Stimulated activated CD4-positive, alpha-beta T cell treated with anti-CD3 and anti-CD28 coated beads, Interleukin-4, amount 100 ng/mL, for 4 hours (primary cell): ENCODE measurements at places on chromosomes 6 and 20.

- DNase-seq = no peak
These were observed 621.9 kb upstream of the CITED2 start for GRCh38 chr6:139996253-139996834.

DNA sequence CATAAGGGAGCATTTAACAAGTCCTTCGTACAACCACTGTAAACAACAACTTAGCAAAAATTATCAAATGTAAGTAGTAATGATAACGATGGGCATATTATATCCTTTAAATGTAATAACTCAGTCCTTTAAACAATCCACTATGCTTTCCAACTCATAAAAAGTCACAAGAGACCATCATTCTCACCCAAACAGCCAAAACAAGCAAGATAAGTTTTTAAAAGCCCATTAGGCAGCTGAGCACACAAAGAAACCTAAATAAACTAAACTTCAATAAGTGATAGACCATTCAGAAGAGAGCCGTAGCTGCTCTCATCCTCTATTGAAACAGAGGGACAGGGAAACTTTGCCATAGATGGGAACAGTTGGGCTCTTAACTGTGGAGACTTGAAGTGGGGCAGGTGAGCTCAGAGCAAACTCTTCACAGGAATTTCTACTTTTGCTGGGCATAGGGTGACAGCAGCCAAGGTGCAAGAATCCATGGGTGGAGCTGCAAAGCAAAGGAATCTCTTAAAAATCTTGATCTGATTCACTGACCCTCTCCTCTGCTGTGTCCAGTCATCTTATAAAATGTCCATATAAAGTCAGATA is 22.5 kb downstream of the RAB22A start:
- DNase-seq = no peak

DNA sequence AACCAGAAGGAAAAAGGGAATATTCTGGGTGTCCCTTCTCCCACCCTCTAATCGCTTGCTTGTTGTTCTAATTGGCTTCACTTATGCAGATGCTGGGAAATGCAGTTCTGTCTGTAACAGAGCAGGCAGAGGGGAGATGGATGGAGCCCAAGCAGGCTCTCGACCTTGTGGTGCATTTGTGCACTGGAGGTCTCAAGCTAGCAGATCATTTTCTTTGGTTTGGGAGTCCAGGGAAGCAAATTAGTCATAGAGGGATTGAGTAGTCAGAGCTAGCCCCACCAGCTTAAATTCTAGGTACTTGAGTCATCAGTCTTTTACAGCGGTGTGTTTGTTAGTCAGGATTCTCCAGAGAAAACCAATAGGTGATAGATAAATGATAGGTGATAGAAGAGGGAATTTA is 234.7 kb upstream of the ECI2 start:
- no peak for DNase-seq

- DNase-seq = no peak
These were observed 26.2 kb downstream of the BCAS1 start for GRCh38 chr20:54044156-54044555.

DNA sequence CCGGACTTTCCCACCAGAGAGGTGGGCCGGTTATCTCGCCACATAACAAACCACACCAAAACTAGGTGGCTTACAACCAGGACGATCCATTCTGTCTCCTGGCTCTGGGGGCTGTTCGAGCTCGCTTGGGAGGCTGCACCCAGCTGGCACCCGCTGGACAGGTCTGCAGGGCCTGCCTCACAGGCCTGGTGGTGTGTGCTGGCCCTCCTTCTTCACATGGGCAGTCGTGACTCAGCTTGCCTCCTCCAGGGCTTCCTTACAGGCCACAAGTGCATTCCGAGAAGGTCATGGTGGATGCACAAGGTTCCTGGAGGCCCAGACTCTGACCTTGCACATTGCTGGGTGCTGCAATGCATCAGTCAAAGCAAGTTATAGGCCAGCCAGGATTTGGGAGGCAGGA is 34.2 kb downstream of the FOXF2 start:
- no peak for DNase-seq

DNA sequence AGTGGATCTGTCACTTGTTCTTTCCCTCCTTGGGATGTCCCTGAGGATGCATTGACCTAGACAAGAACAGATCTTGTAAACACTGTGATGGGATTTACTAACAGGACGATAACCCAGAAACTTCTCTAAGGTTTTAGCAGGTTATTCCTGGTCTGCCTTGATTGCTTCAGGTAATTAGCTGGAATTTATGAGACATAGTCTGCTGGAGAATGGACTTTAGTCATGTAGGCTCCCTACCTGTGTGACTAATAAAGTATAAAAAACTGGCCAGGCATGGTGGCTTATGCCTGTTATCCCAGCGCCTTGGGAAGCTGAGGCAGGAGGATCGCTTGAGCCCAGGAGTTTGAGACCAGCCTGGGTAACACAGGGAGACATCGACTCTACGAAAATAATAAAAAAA is 96.1 kb downstream of the PAK5 start:
- no peak for DNase-seq

DNA sequence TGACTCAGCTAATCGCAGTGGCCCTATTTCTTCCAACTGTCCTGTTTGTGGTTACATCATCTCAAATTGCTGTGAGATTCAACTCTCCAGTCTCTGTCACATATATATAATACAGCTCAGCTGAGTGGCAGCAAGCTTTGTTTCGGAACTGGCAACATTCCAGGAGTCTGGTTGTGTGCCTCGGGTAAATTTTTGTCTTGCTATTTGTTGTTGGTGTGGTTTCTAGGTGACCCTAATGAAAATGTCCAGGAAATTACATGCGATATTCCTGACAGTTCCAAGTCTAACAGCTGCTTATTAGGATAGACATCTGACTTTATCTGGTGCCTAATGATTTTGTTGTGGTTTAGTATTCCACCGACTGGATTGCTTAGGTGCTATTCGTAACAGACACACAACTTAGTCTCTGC is 581.8 kb downstream of the CD109 start:
- DNase-seq = no peak

GRCh38 chr6:43779852-43780236 is 9.8 kb downstream of the VEGFA start:
- no peak for DNase-seq

DNA sequence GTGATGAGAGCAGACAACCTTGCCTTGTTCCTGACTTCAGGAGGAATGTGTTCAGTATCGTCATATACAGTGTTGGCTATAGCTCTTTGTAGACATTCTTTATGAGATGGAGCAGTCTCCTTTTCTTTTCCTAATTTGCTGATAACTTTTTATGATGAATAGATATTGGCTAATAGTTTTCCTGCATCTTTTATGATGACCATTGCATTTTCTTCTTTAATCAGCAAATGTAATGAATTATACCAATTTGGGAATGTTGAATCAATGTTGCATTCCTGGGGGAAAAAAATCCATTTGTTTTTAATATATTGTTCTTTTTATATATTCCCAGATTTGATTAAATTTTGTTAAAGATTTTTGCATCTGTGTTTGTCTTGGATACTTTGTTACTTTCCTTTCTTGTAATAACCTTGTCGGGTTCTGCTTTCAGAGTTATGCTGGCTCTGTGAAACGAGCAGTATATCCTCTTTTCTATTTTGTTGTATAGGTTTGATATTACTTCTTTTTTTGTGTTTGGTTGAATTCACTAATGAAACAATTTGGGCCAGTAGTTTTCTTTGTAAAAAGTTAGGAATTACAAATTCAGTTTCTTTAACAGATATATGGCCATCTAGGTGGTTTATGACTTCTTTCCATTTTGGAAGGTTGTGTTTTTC is 23.9 kb downstream of the KDM1B start:
- no peak for DNase-seq

DNA sequence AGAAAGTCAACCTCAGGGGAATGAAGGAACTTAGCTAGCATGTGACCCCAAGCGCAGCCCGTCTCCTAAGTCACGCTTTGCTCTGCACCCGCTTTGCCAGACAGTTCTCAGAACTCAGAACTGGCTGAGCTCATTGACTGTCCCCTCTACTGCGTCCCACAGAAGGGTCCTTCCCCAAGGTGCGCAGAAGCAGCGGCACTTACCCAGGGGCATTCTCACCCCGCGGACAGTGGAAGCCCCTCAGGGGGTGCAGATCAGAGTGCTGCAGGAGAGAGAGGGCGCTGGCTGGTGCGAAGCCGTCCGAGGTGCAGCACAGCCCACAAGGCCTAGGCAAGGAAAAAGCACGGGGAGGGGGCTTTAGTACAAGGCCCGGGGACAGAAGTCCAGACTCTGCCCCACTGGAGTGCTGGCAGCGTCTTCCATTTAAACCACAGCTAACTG is 807 bp downstream of the SNHG17 start:
- DNase-seq = peak; percentile 25

- DNase-seq = no peak
These were observed 22.2 kb downstream of the TOX2 start for GRCh38 chr20:43936805-43937204.

GRCh38 chr20:49186535-49187329 is 1.4 kb downstream of the STAU1 start:
- peak; percentile 59 for DNase-seq

- DNase-seq = no peak
These were observed 207.7 kb upstream of the GJE1 start for GRCh38 chr6:141925001-141925400.

DNA sequence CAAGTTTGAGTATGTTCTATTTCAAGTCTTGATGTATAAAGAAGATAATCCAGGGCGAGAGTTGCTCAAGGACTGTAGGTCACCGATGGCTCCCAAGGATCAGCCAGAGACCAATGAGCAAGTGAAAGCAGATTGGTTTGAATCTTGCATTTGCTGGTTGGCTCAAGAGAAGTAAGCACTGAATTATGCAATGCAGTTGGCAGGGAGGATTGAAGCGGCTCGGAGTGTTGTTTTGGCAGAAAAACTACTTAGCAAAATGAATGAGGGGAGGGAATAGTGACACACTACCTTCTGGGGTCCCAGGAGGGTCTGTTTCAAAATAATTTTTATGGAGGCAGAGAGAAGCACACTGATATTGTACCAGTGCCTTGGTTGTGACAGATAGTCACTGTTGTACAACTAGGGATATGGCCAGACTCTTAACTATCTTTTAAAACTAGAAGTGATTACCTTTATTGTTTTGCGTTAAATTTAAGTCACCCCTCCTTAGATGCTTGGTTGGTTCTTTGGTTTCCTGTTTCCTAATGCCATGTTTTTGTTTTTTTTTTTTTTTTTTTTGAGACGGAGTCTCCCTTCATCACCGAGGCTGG is 15.7 kb downstream of the SASH1 start:
- DNase-seq = no peak

DNA sequence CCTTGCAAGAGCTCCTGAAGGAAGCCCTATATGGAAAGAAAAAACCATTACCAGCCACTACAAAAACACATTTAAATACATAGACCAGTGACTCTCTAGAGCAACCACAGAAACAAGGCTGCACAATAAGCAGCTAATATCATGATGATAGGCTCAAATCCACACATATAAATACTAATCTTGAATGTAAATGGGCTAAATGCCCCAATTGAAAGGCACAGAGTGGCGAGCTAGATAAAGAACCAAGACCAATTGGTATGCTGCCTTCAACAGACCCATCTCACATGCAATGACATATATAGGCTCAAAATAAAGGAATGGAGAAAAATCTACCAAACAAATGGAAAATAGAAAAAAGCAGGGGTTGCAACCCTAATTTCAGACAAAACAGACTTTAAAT is 153.0 kb downstream of the LRRC1 start:
- no peak for DNase-seq

GRCh38 chr20:62489186-62489931 is 13.6 kb upstream of the GATA5 start:
- DNase-seq = no peak

DNA sequence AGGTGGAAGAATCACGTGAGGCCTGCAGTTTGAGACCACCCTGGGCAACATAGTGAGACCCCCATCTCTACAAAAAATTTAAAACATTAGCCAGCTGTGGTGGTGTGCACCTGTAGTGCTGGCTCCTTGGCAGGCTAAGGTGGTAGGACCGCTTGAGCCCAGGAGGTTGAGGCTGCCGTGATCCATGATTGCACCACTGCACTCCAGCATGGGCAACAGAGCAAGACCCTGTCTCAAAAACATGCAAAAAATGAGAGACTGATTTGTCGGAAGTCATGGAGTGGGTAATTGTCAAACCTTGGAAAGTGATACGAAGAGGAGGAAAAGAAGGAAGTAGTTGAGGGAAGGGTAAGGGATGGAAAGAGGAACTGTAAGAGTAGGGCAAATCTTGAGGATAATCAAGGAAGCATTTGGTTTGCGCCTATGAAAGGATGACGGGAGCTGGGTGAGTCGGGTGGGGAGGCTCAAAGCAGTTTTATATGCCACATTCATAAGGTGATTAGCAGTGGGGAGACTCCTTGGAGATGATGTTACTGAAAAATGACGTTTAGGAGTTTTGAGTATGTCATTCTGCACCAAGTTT is 14.5 kb downstream of the L3MBTL3 start:
- no peak for DNase-seq

GRCh38 chr6:100173211-100173610 is 179.2 kb upstream of the MCHR2 start:
- no peak for DNase-seq

GRCh38 chr6:136228814-136229213 is 21.3 kb downstream of the MTFR2 start:
- DNase-seq = no peak

DNA sequence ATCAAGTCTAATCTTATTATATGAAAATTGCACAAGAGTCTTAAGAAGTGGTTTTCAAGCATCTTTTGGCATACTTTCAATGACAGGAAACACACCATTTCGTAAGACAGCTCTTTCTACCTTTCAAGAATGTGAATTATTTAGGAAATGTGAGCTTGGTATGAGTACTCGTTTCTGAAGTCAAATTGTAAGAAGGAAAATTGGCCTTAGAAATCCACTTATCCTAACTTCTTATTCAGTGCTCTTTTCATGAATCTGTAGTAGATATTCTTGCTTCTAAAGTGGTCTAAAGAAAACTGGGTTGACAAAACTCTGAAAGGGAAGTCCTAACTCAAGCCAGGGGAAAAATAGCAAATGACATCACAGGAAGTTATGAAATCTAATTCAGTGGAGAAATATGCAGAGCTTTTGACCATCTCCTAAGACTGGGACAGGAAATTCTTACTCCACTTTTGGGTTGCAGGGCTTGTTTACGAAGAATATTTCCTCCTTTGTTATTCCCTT is 38.5 kb upstream of the OGFRL1 start:
- no peak for DNase-seq
